Lower leg skin (tissue), 4 donors: ENCODE measurements at places on chromosomes 7 and 10.

DNA sequence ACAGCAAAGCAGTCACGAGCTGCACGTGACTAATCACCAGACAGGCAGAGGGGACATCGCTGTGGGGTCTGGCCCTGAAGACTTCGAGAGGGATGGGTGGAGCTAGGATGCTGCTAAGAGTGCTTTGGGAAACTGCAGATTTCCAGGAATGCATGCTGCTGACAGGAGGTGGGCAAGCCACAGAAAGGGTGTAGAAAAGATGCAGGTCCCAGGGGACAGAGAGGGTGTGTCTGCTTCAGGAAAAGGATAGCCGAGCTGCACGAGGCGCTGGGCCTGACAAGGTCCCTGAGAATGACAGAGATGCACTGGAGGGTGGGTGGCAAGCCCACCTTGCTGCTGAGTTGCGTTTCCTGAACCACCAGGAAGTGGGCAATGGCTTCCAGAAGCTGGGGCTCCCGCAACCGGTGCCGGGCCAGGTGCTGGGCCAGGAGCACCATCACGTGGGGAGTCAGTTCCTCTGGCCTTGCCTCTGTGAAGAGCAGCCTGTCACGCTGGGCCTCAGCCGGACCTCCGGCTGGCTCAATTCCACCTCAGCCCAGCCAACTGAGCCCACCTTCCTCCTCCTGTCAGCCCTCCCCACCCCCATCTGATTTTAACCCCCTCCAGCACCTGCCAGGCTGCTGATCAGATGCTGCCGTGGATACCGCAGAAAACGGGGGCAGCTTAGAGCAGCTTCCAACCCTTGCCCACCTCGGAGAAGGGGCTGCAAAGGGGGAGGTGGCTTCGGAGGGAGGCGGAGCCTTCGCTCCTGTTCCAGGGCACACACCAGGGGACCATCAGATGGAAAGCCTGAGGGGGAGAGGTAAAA, 2.2 kb downstream of the FASTK start:
- DNase-seq: no peak

DNA sequence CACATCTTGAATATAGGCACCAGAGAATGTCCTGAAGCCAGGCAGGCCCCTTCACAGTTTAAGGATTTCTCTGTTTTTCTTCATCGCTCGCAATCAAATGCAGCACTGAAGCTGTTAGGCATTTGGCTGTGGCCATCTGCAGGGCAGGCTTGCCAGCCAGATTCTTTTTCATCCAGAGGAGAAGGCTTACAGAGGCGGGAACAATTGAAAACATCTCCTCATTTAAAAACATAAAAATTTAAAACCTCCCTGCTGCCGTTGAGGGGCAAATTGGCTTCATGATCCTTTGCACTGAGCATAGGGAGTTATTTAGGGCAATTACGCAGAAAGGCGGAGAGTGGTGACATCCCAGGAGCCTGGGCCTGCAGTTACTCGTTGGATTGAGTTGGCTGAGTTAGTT, 500.0 kb downstream of the TYW1 start:
- no peak for DNase-seq

- no peak for DNase-seq
Observed at GRCh38 chr7:148304456-148304855, 286.1 kb upstream of the C7orf33 start.

- no peak for DNase-seq
Observed at GRCh38 chr10:19966751-19967150, 150.5 kb downstream of the PLXDC2 start.

DNA sequence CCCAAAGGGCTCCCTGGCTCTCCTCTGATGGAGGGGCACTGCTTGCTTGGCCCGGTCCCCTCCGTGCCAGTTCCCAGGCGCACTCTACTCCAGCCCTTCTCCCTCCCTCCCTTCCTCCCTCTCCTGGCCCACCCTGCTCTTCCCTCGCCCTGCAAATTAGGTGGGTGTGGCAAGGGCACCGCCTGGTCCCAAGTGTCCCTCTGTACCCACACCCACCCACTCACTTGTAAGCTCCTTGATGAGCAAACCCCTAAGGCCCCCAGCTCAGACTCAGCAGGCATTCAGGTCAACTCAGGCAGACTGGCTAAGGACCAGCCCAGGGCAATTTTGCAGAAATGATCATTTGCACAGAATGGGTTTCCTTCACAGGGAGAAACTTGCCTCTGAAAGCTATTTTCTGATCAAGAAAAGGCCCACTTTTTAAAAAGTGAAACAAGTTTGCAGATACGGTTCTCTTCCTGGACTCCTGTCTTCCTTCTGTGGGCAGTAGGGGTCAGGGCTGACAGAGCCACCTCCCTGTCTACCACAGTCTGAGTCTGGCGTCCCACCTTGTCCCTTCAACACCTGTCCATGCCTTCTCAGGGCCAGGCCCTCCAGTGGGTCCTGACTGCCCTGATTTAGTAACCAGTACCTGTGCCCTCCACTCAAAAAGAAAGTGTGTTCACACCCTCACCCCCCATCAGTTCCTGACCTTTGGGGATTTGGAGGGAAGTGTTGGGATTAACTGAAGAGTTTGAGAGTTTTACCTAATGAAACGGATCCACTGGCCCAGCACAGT, 28.3 kb downstream of the C10orf71 start:
- no peak for DNase-seq
